Vagina (tissue), 2 donors: ENCODE measurements at places on chromosomes 6 and 20.

GRCh38 chr20:44666066-44666465 lies 14.6 kb upstream of the ADA start:
- no peak for DNase-seq

DNA sequence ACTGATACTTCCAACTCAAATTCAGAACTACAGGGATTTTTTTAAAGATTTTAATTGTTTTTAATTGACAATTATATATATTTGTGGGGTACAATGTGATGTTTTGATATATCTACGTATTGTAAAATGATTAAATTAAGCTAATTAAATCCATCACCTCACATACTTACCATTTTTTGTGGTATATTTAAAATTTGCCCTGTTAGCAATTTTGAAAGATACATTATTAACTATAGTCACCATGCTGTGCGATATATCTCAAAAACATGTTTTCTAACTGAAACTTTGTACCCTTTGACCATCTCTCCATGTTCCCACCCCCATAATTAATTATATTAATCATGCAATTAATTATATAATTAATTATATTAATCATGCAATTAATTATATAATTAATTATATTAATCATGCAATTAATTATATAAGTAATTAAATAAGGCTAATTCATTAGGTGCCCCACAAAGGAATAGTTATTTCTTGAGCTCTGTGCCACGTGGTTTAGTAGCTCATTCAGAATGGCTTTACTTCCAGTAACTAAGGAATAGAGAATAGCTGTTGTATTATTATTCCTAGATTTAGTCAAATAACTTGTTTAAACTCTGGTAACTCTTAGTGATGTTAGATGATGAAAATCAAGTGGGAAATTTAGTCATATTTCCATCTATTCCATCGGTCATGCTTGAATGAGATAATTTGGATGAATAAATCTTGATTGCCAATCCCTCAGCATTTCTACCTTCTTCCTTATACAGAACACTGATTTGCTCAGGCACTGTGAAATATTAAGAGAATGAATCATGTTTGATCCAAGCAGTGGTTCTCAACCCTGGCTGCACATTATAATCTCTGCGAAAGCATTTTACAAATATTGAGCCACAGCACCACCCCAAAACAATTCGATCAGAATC lies 25.1 kb downstream of the LOC128125822 start:
- no peak for DNase-seq

- no peak for DNase-seq
These were observed 1424.8 kb upstream of the EYS start for GRCh38 chr6:67131827-67132226.

DNA sequence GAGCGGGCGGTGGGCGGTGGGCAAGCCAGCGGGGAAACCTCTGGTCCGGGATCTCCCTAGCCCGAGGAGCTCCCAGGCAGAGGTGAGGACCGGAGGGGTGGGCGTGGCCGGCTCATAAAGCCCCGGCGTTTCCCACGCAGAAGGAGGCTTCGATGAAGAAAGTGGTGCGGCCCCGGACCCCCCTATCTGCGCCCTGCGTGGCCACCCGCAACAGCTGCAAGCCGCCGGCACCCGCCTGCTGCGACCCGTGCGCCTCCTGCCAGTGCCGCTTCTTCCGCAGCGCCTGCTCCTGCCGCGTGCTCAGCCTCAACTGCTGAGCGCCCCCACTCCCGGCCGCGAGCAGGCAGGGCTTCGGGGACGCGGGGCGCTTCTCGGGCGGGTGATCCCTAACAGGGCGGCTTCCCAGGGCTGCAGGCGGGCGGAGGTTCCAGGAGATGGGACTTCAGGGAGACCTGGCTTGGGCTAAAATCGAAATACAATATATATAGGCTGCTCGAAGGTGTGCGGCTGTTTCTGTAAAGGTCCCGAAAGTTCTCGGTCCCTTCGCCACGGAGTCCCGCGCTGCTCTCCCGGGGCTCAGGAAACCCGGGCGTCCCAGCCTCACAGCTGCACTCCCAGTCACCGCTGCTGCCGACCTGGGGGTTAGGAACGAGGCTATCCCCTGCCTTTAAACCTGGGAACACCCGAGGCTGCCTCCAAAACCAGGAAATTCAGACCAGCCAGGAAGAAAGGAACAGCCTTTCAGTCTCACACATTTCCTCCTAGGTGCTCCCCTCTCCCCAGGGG lies 27.8 kb downstream of the ASIP start:
- no peak for DNase-seq

DNA sequence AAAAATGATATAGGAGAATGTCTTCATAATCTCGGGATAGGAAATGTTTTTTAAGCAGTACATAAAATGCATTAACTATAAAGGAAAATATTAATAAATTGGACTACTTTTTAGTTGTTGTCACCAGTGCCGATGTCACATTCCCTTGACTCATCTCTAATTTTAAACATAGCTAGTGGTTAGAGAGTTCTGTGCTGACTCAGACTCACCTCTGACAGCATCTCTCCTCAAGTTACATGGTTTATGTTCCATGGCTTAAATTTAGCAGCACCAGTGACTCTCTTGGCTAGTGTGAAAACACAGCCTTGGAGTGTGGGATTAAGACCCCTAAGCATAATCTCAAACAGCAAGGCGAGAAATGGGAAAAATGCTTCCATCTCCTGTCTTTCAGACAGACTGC lies 311.8 kb upstream of the MMS22L start:
- no peak for DNase-seq

DNA sequence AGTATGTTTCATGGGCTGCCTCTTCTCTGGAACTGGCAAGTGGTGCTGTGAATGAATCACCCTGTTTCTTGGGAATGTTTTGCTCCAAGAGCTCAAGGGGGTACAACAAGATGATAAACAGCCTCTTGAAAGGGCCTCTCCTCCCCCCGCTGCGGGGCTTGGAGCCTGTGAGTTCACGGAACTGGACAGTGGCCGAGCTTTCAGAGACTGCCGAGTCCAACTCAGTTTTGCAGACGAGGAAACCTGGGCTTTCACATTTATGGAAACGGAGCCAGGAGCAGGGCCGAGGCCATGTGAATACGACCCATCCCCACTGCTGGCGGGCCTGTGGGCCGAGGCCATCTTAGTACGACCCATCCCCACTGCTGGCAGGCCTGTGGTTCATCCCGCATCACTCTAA lies 18.2 kb upstream of the SRC start:
- DNase-seq, result no peak

- DNase-seq, result no peak
These were observed 348.4 kb downstream of the KIF16B start for GRCh38 chr20:16224836-16225235.
